ENCODE measurements at places on chromosomes 2 and 18.

DNA sequence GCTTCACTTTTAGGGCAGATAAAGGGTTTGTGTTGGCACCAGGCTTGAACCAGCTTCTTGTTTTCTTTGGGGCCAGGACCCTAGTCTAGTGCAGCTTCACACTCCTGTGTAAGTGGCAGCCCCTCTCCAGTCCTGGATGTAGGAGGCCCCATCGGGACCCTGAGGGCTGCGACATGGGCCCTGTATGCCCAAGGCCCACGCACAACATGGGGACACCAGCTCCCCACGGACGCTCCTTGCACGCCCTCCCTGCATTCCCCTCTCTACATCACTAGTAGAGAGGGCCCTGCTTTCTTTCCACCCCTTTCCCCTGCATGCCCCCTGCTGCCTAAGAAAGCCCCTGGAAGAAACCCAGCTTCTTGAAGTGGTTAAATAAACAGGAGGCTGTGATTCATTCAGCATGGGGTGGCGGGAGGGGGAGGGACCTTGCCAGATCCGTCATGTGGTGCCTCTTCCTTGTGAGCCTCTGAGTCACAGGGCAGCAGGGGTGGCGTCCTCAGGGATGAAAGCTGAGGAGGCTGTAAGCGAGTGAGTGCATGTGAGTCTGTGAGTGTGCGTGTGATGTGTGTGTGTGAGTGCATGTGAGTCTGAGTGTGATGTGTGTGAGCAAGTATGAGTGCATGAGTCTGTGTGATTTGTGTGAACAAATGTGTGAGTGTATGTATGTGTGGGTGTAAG lies 42.5 kb downstream of the COPS8 start:
- peak; percentile 16 for DNase-seq

DNA sequence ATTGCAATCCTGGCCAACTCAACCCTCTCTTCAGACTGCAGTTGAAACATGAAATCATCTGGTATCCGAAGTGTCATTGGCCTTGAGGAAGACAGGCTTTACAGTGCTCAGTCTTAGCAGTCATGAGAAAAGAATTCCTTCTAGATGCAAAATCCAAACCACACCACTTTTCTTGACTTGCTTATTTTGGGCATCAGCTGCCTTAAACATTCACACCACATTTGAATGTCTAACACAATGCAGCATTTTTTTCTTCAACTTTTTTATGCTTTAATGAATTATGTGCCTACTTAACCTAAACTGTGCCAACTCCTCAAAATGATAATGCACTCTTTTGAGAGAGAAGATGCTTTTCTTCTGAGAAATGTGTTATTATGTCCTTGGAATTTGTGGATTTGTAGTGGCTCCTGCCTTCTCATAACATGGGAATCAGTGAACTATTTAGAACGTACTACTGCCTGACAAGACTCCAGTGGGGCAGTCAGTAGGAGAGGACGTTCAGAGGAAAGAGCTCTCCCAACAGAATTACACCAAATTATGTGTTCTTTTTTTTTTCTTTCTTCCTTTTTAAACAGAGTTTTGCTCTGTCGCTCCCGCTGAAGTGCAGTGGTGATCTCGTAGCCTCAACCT lies 3.2 kb upstream of the FAM98A start:
- no peak for DNase-seq

DNA sequence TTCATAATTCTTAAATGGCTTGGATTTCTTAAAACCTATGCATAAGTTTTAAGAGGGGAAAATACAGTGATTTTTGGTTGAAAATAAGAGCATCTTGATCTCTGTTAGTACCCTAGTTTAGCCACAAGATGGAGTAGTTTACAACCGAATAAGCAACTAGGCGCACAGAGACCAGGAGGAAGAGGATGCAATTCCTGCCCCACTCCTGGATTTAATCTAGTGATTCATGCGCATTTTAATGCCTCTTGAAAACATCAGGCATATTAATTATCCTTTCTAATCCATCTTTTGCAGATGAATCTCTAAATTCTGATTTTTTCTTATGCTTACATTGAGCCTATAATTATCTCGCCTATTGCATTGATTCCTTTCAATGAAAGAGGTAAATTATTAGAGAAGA lies 76.7 kb downstream of the MRPS9 start:
- DNase-seq: no peak

DNA sequence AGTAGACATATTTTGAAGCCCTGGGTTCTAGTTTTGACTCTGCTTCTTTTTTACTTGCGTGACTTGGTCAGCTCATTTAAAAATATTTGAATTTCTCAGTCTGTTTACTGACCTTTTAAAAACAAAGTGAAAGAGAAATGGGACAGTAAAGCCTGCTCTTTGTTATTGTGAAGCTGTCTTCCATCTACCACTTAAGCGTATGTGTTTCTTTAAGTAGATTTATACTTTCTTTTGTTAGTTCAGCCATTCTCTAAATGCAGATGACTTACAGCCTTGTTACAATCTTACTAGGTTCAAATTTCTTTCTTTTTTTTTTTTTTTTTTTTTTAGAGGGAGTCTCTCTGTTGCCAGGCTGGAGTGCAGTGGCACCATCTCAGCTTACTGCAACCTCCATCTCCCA lies 79.5 kb downstream of the UBR3 start:
- DNase-seq: no peak

DNA sequence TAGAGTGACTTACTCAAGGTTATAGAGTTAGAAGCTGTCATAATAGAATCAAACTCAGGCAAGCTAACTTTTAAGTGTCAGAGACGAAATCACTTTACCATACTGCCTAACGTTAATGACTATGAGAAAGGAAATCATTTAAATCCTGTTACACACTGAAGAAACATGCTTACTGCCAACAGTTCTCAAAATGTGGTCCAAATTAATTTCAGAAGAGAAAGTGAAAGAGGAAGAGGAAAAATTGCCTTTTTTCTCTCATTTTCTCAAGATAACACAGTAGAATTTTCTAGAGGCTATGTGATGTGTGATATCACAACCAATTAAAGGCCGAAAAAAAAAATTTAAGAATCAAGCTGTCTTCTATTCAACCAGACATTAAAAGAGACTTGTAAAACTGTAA lies 1362.7 kb upstream of the CHAC2 start:
- no peak for DNase-seq

DNA sequence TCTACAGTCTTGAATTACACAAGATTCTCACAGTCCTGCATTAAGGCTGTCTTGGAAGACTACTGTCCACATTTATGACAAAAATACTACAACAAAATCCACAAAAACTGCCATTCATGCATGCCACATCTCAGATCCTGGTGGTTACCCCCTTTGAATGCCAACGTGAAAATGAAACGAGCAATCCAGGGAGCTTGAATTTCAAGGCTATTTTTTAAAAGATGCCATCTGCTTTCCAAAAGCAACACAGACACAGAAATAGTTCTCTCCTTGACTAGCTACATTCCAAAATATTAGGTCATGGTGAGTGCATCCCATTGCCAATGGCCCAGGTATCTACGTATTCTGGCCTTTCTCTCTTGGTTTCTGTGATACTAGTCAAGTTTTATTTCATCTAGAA lies 36.3 kb downstream of the IRS1 start:
- no peak for DNase-seq

DNA sequence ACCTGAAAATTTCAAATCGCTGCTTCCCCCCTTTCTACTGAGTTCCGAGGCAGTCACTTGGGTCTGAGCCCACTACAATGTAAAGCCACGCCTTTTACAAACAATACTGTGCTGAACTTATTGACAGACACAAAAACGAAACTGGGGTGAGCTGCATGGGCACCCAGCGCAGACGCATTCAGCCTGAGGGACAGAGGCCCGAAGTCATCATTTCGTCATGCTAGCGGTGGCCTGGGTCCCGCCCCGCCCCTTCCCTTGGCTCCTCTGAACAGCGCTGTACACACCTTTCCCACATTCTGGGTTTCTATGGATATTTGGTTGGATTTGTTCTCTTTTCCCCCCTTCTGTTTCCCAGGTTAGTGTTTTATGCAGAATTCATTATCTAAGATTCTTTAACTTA lies 71.7 kb downstream of the EIPR1 start:
- no peak for DNase-seq

- no peak for DNase-seq
Measured at GRCh38 chr18:54945576-54946125, 13.6 kb downstream of the CCDC68 start.

DNA sequence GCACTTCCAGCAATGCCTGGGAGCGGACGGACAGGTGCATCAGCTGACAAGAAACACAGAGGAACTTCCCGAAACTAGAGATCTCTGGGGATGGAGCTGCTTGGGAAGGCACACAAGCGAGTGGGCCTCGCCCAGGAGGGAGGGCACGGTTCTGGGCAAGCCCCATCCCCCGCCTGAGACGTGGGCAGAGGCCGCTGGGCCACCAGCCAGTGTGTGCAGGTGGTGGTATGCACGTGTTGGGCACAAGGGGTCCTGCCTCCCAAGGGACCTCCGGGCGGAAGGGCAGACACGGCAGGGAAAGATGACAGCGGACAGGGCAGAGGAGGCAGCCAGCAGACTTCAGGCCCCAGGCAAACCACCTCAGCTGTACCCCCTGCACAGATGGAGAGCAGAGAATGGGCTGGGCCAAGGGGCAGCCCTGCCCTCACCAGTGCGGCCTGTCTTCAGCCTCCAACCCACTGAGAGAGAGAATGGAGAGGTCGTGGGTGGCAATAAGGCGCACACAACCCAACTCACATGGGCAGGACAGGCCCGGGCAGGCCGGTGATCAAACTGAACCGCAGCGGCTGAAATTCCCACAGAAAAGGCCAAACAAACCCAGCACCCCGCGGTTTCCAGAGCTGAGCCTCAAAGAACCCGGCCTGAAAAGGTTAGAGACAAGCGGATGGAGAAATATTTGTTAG lies 51.2 kb downstream of the HDAC4 start:
- DNase-seq: no peak

DNA sequence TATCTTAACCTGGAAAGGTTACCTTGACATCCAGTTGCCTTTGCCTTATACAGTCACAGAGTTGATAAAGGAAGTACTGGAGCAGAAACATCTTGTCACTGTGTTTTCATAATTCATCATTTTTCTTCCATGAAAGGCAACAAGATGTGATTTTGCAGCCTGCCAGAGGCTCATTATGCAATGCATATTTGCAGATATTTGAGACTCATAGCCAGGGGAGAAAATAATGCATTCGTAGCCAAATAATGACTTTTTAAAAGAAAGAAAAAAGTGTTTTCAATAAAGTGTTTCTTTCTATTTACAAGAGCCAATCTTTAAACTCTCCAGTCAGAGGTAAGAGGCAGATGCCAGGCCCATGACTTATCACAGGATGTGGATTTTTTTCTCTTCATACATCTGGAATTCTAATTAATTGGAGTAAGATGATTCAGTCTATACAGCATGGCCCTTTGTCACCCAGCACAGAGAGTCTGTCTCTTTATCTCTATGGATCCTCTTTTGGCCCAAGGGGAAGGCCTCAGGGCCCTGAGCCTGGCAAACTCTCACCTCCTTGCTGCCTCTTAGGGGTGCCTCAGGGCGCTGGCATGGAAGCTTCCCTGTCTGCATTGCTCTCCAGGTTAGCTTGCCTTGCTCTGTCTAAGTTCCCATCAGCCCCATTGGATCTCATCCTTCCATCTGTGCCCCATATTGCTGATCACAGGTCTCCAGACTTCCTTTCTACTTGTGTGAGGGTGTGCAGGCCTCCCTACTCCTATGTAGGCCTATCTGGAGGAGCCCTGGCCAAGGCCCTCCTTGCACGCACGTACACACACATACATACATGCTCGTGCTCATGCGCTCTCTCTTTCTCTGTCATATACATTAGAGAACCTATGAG lies 247.7 kb downstream of the TPGS2 start:
- no peak for DNase-seq

GRCh38 chr2:229270551-229271410 lies at the start of gene PID1:
Gene PID1, minus strand, starts transcription at chr2:229271287. Its CDS starts 244 bp downstream, at chr2:229271043.
- peak; percentile 38 for DNase-seq

GRCh38 chr18:73848656-73849055 lies 299.0 kb downstream of the FBXO15 start:
- no peak for DNase-seq

GRCh38 chr18:74963820-74964446 lies 245.0 kb downstream of the PTGR3 start:
- DNase-seq: peak; percentile 21

GRCh38 chr2:9179572-9180201 lies 26.9 kb upstream of the ASAP2 start:
- DNase-seq: no peak

GRCh38 chr2:137123226-137123625 lies 357.9 kb downstream of the THSD7B start:
- no peak for DNase-seq

GRCh38 chr2:69911985-69912563 lies 2.8 kb upstream of the MXD1 start:
- DNase-seq: no peak

GRCh38 chr2:55133467-55134315 lies 83.4 kb upstream of the RTN4 start:
- DNase-seq: peak; percentile 30

DNA sequence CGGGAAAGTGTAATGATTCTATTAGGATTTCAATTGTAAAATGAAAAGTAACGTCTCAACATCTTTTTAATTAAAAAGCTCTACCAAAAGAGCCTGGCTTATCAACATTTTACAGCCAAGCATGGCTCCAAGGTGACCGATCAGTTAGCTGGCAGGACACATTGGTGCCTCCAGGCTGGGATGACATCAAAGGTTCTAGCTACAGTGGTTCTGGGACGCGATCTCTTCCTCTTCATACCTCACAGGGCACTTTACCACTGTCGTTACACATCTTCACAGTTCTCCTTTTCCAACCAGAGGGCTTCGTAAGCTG lies 693 bp downstream of the ORC2 start:
- DNase-seq: no peak

DNA sequence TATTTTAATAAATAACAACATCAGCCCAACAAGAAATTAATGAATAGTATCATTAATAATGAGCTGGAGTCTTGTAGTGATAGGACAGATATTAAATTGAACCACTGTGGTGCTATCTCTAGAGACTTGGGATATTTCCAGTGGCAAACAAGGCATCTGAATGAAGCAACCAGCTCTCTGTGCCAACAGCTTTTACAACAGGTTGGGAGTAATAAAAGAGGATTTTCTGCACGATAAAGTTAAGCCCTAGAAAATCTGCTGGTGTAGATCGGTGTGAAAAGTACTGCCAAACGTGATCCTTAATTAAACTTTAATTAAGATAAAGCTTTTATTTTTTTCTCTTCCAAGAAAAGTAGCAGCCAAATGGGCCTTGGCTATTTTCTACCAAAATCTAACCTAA lies 385.5 kb downstream of the NR4A2 start:
- no peak for DNase-seq

- DNase-seq: no peak
Measured at GRCh38 chr2:177275743-177276055, 11.2 kb upstream of the NFE2L2 start.

DNA sequence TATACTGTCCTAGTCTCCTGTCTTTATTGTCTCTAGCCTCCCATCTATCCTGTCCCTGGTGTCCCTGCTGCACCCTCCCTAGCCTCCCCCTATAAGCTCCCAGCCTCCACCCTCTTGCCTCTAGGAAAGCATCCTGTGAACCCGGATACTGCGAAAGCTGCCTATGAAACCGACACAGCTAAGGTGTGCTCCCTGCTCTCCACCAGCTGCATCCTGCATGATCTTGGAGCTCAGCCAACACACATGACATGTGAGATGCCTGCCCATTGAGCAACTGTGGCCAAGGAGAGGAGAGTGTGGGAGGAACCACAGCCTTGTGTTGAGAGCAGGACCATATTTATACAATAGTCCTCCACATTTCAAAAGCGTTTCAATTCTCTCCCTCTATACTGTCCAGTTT lies 187.1 kb downstream of the ZBTB7C start:
- no peak for DNase-seq

GRCh38 chr2:157508676-157509075 lies 64.8 kb upstream of the CYTIP start:
- DNase-seq: no peak

GRCh38 chr2:96438589-96438988 lies 66.6 kb downstream of the NEURL3 start:
- DNase-seq: no peak

- no peak for DNase-seq
Measured at GRCh38 chr2:191891656-191892055, 44.8 kb upstream of the CAVIN2 start.

All from WTC11 (cell line).